ENCODE measurements at places on chromosomes 4 and X. TPM values are rescaled to one million over a fixed set of nuclear protein-coding genes. Genes with fewer than 3 reads are reported as not detected.

- no peak for DNase-seq
Measured at GRCh38 chrX:97806238-97806637, 922.5 kb downstream of the RPA4 start.

- DNase-seq, result no peak
Measured at GRCh38 chr4:182916483-182917181, 554 bp downstream of the DCTD start.

DNA sequence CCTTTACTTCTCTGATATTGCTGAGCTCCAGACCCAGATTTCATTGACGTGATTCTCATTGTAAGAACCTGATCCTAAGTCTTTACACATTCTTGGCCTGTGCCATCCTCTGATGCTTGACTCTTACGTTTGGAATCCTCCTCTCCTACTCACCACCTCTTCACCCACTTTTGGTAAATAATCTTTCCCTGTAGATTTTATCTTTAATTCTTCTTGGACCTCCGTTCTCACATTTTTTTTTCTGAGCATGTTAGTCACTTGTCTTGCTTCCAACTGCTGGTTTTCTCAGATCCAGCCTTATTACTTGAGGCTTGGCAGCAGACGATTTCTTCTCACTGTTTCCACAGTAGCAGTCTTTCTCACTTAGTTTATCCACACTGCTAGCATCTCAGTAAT is 12.4 kb upstream of the SH3RF1 start:
- DNase-seq, result no peak

- peak; percentile 53 for DNase-seq
Measured at GRCh38 chr4:16226816-16227461, 668 bp upstream of the TAPT1 start.

DNA sequence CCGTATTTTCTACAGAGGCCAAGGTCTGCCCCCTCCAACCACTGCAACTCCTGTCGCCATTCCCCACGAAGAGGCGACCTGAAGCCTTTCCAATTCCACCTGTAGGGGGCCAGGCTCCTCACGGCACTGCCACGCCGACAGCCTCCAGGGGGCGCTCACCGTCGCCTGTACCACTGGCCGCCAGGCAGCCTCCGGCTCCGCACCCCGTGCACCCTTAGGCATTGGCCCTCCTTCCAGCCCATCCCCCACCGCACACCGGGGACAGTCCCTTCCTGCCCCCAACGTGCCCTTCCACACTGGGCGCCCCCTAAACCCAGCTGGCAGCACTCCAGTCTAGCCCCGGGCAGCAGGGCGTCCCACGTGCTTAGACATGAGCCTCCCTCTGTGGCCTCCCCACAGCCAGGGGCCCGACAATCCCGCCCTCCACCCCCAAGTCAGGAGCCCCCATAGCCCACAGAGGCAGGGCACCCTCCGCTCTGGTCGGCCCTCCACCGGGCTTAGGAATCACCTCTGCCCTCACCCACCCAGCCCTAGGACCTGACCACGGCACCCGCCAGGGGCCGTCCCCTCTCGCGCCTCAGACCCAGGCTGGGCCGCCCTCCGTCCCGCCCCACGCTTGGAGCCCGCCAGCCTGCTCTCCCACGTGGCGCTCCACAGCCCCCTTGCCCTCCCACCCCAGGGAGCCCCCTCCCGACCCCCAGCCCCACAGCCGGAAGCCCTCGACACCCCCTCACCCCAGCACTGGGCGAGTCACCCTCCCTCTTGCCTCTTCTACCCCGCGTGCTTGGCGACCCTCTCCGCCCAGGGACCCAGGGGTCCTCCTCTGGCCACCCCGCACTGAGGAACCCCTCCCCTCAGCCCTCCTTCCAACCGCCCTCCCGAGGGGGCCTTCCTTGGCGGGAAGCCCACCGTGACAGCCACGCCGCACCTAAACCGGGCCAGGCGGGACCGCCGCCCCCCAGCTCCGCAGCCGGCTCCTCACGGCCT is 711 bp downstream of the PNMA6E start:
- DNase-seq, result peak; percentile 29

DNA sequence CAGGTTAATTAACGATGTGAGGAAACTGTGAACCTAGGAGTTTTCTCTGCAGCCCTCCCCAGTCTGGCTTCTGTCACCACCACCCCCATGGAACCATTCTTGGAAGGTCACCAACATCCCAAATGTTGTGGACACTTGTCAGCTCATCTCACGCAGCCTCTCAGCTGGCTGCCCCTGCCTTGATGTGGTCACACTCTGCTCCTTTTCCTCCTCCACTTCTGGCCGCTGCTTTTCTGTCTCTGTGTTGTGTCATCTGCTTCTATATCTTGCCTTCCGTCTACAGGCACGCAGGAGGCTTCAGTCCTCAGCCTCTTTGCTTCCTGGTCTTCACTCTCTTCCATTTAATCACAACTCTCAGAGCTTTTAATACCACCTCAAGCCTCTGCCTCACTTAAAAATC is 371.5 kb upstream of the SLIT2 start:
- no peak for DNase-seq

The GPR50 gene
- total RNA-seq, result not detected

DNA sequence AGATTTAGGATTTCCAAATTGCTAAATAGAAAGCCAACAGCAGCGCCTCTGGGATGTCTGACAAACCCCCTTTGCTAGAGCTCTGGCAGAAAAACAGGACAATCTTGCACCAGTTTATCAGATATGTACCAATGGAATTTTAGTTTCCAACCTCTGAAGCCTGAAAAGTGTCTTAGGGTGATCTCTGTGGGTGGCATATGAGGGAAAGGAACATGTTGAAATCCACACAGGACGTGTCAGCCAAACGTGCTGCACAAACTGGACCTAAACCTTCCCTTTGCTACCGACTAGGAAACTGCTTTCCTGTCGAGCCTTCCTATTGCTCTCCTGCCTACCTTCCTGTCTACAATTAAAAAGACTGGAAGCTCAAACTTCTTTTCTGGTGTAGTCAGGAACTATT is 53.5 kb downstream of the REELD1 start:
- no peak for DNase-seq

GRCh38 chr4:23674694-23675093 is 215.2 kb downstream of the PPARGC1A start:
- DNase-seq, result no peak

The SPANXC gene
- total RNA-seq, result not detected

All from frontal cortex (tissue), 4 donors.